LoVo (cell line): ENCODE measurements at places on chromosomes 16 and 17.

- DNase-seq = no peak
Measured at GRCh38 chr17:55405600-55405999, 16.0 kb downstream of the MMD start.

- DNase-seq = no peak
Measured at GRCh38 chr17:3951420-3951819, 12.8 kb downstream of the ATP2A3 start.

DNA sequence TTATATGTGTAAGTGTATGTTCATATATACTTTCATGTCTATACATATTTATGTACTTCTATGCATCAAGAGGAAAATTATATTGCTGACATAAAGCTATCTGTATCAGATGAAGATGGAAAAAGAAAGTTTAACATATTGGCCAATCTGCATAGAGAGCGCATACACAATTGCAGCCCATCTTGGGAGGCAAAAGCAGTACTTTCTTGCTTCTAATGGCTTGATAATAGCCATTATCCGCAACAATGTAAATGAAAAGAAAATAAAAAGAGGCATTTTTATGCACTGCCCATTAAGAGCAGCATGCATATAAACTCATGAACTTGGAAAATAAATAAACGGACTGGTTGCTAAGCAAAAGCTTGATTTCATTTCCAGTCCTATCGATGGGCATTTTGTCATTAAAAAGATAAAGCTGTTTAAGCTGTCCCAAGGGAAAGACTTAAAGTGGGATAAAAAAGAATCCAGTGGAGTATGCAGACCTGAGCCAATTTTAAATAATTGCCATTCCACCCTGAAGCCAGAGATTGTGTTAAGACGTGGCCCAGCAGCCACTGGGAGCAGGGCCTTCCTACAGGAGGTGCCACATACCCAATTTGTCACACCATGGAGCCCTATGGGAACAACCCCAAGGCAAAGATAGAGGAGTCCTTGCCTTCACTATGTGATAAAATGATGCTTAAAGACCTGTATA, 183.6 kb upstream of the CDH11 start:
- no peak for DNase-seq

DNA sequence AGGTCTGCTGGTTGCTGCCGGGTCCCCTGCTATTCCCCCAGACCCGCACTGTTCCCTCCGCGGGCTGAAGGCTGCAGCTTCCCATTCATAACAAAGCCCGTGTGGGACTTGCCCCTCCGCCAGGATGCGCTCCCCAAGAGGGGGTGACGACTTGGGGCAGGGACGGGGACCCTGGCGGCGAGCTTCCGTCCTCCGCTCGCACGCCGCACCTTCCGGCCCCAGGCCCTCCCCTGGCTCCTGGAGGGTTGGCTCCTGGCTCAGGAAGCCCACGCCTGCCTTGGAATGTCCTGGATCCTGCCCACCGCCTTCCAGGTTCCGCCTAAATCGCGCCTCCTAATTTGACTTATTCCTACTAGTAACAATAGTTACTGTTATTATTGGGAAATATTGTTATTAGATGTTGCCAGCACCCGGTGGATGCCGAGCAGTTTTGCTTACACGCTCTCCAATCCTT, 1.1 kb upstream of the TFAP4 start:
- peak; percentile 58 for DNase-seq

GRCh38 chr17:49990921-49991320, 4.1 kb downstream of the DLX3 start:
- no peak for DNase-seq

- no peak for DNase-seq
Measured at GRCh38 chr16:75070012-75070841, 46.4 kb downstream of the LDHD start.

GRCh38 chr16:71338193-71338592, 20.3 kb upstream of the CALB2 start:
- DNase-seq = peak; percentile 85

DNA sequence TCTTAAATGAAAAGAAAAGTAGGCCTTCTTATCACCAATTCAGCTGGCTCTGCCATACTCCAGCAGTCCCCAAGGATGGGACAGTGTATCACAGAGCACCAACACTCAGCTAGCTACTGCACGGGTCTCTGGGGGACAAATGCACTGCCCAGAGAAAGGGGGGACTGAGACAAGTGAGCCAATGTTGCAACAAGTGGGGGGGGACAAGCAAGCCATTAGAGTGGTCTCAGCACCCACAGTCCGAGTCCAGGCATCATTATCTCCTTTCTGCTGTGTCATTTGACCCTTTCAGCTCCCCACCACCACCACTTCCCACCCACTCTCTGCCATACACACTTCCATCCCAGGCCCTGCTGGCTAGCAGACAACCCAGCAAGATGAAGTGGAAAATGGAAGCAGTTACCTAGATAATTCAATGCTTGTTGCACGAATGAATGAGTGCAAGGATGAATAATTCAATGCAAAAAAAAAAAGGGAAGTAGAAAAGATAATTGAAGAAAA, 7.0 kb downstream of the TMEM132E start:
- DNase-seq = no peak

DNA sequence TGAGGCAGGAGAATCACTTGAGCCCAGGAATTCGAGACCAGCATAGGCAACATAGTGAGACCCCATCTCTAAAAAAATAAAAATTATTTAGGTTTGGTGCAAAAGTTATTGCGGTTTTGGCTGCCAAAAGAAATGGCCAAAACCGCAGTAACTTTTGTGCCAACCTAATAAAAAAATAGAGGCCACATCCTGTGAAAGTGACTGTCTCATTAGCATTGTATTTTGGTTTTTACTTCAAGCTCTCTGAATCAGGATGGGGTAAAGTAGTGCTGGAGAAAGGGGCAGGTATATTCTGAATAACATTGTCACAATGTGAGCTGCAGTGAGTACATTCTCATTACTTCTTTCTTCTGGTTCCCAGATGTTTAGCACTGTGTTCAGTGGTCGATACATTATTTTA, 36.0 kb downstream of the ATP6V0A1 start:
- no peak for DNase-seq

DNA sequence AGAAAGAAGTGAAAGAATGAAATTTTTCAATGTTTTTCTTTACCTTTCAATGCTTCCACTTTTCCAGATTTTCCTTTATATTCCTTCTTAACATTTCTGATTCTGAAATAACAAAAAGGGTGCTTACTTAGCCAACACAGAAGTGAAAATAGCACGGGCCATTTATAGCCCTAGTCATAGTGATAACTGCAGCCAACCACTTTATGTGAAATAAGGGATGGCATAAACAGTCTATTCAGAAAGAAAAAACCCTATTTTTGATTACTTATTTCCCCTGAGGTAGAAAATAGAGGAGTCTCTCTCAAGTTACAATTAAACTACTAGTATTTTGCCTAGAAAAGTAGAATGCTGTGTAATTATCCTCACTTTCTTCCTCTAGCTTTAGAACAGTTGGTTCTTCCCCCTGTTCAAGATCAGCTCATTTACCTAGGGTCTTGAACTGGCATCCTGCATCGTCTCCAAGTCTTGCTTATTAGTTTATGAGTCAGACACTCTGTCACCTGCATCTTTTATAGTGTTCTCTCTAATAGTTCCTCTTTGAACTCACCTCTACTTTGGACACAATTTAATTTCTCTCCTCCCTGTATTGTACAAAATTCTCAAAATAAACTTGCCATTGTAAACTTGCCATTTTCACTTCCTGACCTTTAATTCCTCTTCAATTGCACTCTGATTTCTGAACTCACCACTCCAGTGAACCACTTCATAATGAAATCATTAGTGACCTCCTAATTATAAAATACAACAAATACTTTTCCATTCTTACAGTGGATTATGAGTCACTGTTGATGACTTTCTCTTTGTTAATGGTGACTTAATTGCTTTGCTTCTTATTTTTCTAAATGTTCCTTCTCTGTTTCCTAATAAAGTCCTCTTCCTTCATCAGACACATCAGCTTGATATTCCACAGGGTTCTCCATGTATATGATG, 23.6 kb downstream of the ABCA6 start:
- no peak for DNase-seq

GRCh38 chr17:76623271-76624146, 20.0 kb downstream of the ST6GALNAC1 start:
- DNase-seq = peak; percentile 78

DNA sequence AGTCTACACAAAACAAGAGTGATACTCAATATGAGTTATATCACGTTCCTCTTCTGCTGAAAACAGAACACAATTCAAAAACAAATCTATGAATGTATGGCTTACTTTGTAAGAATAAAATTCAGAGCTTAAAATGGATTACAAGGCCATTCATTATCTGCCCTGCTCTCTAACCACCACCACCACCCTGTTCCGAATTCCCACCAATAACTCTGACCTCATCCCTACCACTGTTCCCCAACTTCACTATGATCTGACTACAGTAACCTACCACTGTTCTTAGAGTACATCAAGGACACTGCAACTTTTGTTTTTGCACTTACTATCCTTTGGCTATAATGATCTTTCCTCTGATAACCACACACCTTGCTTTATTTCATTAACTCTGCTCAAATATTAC, 21.3 kb downstream of the FBXL20 start:
- no peak for DNase-seq

DNA sequence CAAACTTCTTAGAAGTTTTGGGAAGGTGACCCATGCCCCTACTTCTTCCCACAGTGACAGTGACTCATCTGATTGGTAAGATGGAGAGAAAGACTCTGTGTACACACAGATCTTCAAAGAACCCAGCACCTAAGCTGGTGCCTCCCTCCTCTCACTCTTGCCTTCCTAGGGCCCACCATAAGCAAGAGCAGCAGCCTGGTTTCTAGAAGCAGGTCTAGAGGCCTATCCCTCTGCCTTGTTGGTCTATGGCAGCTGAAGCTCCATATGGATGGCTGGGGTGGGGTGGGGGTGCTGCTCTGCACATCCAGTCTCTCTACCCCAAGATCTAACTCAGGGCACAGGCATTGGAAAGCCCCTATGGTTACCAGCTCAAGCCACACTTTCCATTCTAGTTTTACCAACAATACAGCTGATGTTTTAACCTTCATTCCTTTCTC, 47.5 kb downstream of the STAT3 start:
- no peak for DNase-seq

- DNase-seq = no peak
Measured at GRCh38 chr17:68277807-68278206, 13.1 kb downstream of the SLC16A6 start.

DNA sequence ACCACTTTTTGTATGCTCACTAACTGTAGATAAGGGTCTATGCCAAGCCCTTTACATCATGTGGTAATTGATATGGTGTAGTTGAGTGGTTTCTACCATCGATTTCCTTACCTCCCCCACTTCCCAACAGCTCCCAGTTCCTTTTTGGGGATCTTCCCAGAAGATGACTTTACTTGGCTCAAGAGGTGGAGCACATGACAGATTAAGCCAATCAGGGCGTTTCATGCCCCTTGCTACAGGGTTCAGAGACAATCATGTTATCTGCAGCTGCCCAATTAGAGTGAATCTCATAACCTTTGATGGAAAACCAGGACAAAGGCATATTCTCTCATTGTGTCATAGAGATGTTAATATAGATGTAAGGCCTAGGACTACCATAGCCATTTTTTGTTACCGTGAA, 16.2 kb upstream of the BMERB1 start:
- no peak for DNase-seq

DNA sequence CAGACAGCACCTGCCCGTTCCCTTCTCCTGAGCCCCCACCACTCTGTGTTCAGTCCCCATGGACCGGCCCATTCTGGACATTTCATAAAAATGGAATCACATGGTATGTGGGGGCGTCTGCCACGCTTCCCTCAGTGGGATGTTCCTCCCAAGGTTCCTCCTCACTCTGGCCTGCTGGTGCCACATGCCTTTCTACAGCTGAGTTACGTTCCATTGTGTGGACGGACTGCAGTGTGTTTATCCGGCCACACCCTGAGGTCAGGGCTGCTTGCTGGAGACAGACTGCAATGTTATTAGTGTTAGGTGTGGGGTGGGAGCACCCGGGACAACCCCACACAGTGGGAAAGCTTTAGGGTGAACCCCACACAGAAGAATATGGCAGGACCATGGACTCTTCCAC, 5.9 kb upstream of the AATK start:
- no peak for DNase-seq

- DNase-seq = no peak
Measured at GRCh38 chr16:4032768-4033167, 83.5 kb downstream of the ADCY9 start.

- no peak for DNase-seq
Measured at GRCh38 chr16:83433201-83433600, 374.6 kb upstream of the HSBP1 start.

DNA sequence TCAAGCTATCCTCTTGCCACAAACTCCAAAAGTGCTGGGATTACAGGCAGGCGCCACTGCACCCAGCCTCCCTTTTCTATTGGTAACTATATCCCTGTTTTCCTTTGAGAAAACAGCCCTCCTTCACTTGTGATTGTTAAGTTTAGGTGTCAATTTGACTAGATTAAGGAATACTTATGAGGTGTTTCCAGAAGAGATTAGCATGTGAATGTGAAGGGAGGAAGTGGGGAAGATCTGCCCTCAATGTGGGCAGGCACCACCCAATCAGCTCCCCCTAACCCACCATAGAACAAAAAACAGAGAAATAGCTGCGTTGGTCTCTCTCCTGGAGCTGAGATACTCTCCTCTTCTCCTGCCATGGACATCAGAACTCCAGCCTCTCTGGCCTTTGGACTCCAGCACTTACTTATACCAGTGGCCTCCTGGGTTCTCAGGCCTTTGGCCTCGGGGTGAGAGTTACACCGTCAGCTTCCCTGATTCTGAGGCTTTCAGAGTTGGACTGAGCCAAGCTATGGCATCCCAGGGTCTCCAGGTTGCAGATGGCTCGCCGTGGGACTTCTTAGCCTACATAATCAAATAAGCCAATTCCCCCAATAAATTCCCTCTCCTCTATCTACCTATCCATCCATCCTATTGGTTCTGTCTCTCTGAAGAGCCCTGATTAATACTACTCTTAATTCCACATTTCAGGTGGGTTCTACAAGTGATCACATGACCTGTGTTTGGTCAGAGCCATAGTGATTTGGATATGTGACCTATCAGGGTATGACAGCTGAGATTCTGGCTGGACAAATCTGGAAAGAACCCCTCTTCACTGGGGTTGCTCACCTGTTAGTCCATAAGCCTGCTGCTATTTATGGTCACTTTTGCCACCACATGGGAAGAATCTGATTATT, 12.0 kb upstream of the STAT3 start:
- DNase-seq = no peak

- DNase-seq = no peak
Measured at GRCh38 chr16:30112197-30113030, 923 bp downstream of the GDPD3 start.

DNA sequence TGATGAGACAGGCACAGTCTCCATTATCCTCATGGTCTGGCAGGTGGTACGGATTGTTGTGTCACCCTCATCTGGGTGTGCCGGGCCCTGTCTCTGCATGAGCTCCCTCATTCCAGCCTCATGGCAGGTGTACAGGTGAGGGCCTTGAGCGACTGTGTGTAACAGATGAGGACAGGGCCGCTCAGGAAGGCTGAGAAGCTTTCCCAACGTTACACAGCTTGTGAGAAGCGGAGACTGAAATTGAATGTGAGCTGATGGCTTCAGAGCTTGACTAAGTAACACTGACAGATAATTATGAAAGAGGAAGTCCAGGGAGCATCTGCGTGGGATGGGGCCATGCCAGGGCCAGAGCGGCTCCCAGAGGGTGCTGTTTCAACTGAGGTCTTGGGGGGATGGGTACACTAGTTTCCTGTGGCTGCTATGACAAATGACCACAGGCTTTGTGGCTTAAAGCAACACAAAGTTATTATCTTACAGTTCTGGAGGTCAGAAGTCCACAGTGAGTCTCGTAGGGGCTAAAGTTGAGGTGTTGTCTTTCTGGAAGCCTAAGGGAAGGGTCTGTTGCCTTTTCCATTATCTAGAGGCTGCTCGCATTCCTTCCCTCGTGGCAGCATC, 36.7 kb downstream of the CMIP start:
- DNase-seq = no peak

GRCh38 chr16:54284319-54284930, 2.2 kb downstream of the IRX3 start:
- no peak for DNase-seq
